ENCODE measurements at places on chromosomes 12 and 14.

DNA sequence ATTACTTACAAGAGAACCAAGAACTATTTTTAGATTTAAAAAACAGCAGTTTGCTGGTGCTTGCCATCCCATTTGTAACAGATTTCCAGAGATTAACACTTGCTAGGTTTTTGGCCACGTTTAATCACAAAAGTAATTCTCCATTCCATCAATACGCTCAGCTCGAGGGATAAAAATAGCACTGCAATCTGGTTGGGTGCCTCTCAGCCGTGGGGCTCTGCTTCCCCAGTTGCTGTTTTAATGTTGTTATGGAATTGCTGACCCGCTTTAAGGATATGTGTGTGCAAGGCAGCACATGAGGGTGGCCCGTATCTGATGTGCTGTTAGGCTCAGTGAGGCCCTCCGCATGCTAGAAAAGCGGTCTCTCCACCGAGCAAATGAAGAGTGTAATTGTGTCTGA, 222.2 kb upstream of the TMEM260 start:
- no peak for DNase-seq

DNA sequence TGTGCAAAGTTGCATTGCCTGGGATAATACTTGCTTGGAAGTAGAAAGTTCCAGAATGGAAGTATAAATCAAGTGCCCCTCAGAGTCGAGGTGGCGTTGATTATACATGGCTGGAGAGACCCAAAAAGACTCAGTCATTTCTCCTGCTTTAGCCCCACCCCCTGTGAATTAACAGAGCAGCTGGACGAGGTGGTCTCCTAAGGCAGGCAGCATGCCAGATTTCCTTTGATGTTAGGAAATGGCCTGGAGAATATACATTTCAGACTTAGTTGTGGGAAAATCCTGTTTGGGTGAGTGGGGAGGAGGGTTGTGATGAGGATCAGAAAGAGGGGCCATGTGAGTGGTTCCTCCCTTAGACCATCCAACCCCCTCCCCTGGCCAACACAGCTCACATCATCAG, 406.1 kb upstream of the TMPO start:
- no peak for DNase-seq

- DNase-seq: no peak
Observed at GRCh38 chr12:104154286-104154685, 16.3 kb upstream of the NFYB start.

- no peak for DNase-seq
Observed at GRCh38 chr12:123238961-123239360, 5.7 kb downstream of the MTRFR start.

DNA sequence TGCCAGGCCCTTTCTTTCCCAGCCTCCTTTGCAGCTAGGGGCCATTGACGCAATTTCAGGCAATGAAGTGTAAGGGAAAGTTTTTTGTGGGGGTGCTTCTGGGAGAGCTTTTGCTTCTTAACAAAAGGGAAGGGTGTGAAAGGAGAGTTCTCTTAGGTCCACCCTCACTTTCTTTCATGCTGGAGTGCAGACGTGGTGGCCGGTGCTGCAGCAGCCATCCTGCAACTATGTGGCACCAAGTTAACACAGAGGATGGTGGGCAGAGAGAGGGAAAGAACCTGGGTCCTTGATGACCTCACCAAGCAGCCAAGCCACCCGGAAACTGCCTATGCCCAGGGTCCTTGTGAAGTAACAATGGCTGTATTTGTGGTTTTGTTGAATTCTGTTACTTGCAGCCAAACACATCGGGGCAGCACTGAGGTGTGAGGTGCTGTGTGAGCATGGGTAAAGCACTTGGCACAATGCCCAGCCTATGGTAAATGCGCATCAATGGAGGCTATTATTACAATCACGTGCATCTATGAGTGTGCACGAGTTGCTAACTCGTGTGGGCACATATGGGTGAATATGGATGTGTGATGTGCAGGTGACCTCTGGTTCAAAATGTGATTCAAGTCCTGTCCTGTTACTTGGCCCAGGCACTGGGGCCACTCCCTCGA, 122.6 kb downstream of the CALM1 start:
- DNase-seq: no peak

DNA sequence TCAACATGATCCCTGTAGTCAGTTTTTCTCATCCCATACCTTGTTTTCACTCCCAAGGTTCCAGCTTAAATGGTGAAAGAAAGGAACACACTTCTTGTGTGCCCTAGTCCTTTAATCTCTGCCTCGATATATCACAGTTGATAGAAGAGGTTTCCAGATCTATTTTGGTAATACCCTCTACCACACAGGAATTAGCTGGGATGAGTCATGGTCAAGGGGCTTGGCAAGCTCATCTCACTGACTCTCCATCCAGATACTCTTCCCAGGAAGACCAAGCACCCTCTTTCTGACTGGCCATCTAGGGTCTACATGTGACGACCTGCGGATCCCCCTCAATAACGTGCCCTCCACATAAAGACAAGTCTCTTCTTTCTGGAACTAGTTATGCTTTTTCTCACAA, 277.9 kb downstream of the ITPR2 start:
- DNase-seq: no peak

DNA sequence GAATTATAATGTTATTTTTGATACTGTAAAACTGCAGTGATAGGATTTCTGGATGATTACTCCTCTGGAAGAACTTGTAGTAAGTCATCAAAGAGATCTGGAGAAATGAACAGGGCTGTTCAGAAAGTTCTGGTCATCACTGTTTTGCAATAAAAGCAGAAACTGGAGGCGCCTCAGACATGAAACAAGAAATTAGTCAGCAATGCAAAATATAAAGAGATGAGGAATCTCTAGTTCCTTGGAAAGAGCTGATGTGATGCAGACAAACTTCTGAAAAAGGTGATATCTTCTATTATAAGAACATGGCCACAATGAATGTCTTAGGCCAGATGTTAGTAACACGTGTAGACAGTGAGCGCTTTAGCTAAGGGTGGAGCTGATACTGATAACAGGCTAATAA, 9.5 kb downstream of the ACIN1 start:
- DNase-seq: no peak

DNA sequence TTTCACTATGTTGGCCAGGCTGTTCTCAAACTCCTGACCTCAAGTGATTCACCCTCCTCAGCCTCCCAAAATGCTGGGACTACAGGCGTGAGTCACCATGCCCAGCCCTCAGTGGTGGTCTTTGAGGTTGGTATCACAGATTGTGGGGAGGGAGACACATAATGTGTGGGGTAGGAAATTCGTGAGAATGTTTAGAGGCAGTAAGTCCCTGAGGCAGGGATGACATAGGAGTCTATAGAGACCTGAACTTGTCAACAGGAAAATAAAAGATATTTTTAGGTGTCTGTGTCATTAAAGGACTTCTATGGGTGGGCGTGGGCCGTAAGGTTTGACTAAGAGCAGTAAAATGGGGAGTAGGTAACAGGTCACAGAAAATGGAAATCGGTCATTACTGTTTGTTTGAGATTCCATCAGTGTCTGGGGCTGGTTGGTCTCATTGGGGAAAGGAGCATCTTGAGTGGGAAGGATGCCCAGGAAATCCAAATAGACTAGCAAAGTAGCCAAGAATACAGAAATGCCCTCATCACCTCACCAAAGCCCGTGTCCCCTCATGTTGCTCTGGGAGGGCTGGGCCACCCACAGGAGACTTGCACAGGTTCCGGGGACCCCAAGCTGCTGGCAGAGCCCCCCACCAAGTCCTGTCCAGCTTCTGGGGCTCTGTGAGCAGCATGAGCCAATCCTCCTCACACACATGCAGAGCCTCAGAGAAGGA, 63.6 kb upstream of the BCL2L14 start:
- peak; percentile 70 for DNase-seq

- DNase-seq: no peak
Observed at GRCh38 chr12:83818881-83819280, 1093.7 kb downstream of the SLC6A15 start.
